ENCODE measurements at places on chromosomes 12 and 14.
A peak's percentile ranks its signal among the peaks of the same experiment; 100 is the strongest.

GRCh38 chr12:68800294-68800693, 7.7 kb upstream of the MDM2 start:
- DNase-seq: no peak

GRCh38 chr12:22396253-22396652, 61.7 kb upstream of the ST8SIA1 start:
- peak; percentile 22 for DNase-seq

DNA sequence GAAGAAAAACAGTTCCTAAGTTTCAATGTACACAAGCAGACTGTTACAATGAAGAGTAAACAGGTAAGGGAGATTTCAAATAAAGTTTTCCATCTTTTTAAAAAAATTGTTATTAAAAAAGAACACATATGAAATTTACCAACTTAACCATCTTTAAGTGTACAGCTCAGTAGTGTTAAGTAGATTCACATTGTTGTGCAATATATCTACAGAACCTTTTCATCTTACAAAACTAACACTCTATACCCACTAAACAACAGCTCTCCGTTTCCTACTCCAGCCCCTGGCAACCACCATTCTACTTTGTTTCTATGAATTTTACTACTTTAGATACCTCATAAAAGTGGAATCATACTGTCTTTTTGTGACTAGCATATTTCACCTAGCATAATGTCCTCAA, 139.5 kb downstream of the SLC25A21 start:
- no peak for DNase-seq

DNA sequence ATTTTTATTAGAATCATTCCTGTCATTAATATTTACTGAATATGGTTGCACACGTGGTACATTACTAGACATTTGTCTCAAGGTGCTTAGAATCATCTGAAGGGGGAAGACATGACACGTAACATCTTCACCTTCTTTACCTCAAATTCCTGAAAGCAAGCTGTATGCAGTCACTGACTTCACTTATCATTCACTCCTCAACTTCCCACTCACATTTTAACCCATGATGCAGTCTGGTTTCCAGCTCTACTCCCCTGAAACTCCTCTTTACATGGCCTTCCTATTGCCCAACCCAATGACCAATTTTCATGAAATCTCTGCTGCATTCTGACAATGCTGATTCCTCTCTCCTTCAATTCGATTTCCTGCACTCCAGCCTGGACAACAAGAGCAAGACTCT, 5.8 kb upstream of the PSMC6 start:
- no peak for DNase-seq
